CD4-positive, alpha-beta T cell (primary cell): ENCODE measurements at places on chromosomes 16 and 17.

- DNase-seq, result no peak
These were observed 35.3 kb upstream of the HELZ start for GRCh38 chr17:67280279-67280678.

- DNase-seq, result no peak
These were observed 375 bp downstream of the STUB1 start for GRCh38 chr16:680625-680945.

DNA sequence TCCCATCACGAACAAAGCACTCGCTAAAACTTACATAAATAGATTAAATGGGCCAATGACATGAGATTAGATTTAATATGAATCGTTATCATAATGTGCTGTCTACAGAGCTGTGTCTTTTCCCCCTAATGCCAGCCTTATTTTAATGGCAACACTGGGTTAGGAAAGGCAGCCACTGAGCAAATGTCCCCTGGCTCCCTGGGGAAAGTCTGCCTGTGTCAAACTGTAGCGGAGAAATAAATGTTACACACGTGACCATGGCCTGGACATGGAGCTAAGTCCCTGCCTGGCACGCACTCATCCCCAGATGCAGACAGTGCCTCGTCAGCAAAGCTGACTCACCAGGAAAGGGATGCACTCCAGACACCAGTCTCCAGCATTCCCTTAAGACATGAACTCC lies 61.3 kb upstream of the SDK2 start:
- no peak for DNase-seq

GRCh38 chr17:61402978-61403800 lies 3.5 kb downstream of the TBX2 start:
- no peak for DNase-seq

DNA sequence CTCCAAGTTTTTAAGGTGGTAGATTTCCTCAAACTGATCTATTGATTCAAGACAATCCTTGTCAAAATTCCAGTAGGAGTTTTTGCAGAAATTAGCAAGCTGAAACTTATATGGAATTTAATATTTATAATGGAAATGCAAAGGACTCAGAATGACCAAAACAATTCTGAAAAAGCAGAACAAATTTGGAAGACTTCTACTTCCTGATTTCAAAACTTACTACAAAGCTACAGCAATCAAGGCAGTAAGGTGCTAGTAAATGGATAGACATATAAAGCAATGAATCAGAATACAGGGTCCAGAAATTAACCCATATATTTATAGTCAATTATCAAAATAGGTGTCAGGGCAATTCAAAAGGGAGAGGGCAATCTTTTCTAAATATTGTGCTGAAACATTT lies 11.8 kb upstream of the IL21R start:
- DNase-seq, result no peak

DNA sequence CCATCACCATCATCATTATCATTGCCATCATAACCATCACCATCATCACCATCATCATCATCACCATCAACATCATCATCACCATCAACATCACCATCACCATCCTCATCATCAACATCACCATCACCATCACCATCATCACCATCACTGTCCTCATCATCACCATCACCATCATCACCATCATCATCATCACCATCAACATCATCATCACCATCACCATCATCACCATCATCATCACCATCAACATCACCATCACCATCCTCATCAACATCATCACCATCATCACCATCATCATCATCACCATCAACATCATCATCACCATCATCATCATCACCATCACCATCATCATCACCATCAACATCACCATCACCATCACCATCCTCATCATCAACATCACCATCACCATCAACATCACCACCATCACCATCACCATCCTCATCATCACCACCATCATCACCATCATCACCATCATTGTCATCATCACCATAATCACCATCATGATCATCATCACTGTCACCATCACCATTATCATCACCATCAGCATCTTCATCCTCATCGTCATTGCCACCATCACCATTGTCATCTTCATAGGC lies 23.9 kb downstream of the COX4I1 start:
- no peak for DNase-seq

- peak; percentile 46 for DNase-seq
These were observed 37.9 kb downstream of the IRF8 start for GRCh38 chr16:85936816-85937215.

GRCh38 chr16:70438585-70438968 lies 323 bp downstream of the ST3GAL2 start:
- no peak for DNase-seq

DNA sequence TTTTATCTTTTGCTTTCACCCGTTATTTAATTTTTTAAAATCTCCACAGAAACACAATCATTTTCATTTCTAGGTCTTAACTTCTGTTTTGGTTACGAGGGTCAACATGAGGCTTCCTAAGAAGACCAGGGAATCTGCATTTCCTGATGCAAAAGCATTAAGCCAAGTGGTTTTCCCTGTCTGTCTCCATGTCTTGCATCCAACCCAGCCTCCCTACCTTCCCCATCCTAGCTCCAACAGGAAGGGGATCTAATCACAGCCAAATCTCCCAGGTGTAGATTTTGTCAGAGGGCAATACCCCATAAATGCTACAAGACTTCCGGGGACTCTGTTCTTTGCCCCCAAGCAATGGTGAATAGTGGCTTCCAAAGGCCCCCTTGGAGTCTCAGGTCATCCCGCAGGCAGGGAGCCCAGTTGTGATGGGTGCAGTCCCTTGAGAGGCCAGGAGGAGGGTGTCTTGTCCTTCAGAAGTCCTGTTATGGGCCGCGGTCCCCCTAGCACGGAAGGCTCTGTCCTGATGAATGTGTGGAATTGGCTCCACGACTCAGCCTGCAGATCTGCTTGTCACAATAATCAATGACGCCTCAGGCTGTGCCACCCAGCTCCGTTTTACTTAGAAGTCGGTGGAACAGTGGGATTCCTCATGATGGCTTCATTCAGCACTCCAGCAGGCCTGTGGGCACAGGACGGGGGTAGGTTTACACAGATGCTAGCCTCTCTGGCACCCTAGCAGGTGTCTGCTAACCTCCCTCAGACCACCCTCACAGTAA lies 141.1 kb downstream of the RGS9 start:
- no peak for DNase-seq

GRCh38 chr16:78249056-78249455 lies 149.6 kb downstream of the WWOX start:
- DNase-seq, result no peak

- DNase-seq, result no peak
These were observed 1.3 kb downstream of the RILP start for GRCh38 chr17:1648173-1648962.

DNA sequence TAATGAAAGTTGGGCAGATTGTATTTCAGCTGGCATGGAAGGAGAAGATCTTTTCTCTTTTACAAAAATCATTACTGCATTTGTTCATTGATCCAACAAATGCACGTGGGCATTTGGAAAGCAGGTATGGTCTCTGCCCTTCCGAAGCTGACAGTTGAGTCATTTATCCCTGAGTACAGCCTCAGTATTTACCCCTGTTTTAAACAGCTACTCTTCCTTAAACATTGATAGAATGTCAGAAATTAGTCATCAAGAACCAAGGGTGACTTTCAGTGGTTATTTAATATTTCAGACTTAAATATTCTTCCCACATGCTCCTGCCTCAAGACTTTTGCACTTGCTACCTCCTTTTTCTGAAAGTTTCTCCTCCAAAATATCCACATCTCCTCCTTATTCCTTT lies 226.7 kb upstream of the HSBP1 start:
- DNase-seq, result no peak

DNA sequence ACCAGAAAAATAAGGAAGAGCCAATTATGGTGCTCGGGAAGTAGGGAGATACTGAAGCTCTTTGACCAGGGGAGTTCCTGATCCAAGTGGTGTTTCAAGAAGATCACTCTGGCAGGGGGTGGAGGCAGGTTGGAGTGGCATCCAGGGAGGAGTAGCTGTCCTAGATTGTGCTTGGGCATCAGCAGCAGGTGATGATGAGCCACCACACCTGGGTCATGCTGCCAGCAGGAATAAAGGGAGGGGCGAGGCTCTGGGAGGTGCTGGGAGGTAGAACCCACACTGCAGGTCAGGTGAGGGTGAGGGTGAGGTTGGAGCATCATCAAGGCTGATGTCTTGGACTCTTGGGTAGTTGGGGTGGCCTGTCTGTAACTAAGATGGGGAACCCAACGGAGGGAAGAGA lies 35.4 kb upstream of the ADGRG1 start:
- DNase-seq, result no peak
